GM23248 (cell line): ENCODE measurements at places on chromosomes 1 and 21. TPM values are rescaled to one million over a fixed set of nuclear protein-coding genes. Genes with fewer than 3 reads are reported as not detected.

The SLC5A9 gene
- not detected in 2 replicates for total RNA-seq

The OR2T11 gene
- total RNA-seq: not detected in 2 replicates

The IL12RB2 gene
- total RNA-seq: not detected in 2 replicates

The FNDC5 gene
- 0.76 TPM in 1 of 2 replicates, not detected in the other for total RNA-seq

The ANKRD34A gene
- 0.25 and 1.3 TPM in 2 replicates for total RNA-seq

The MPZ gene
- total RNA-seq: 0.11 TPM in 1 of 2 replicates, not detected in the other
